Fibroblast of skin of abdomen (primary cell): ENCODE measurements at places on chromosomes 1 and 21.

- no peak for DNase-seq
These were observed 85.7 kb downstream of the TGFB2 start for GRCh38 chr1:218430822-218431221.

- DNase-seq: no peak
These were observed 164.6 kb upstream of the GJB5 start for GRCh38 chr1:34590211-34590623.

DNA sequence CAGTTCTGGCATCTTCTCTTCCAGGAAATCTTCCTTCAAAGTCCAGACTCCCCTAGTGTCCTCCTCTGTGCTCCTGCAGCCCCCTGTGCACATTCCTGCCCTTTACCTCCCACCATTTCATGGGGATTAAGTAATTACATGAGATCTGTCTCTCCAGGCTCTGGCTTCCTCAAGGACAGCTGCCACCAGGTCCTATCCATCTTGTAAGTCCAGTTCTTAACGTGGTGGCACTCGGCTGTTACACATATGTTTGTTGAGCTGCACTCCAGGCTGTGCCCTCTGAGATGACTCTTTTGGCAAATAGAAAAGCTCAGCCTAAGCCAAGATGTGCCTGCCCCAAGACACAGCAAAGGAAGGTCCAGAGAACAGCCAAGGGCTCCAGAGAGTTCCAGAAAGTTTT is 57.4 kb upstream of the CAMK1G start:
- no peak for DNase-seq

- no peak for DNase-seq
These were observed 11.5 kb downstream of the LRRN2 start for GRCh38 chr1:204673909-204674649.

DNA sequence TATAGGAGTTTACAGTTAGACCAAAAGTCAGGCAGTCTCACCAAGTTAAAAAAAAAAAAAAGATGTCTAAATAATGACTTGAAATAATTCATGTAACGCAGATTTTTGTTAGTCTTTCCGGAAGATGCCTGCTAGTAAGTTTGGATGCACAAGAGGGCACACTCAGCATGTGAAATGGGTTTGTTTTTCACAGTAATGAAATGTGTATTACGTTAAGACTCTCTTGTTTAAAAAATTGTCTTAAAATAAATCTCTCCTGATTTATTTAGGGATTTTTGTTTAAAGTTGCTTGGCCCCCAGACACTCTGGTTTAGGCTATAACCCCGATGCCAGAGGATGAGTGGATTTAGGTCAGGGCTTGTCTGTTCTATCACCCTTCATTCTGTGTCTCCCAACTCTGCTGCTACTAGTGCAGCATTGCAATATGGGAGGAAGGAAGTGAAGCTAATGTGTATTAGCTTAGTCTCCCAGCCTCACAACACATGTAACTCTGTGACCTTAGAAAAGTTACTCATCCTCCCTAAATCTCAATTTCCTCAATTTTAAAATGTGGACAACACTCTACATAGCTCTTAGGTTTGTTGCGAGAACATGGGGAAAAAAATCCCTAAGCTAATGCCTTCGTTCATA is 25.7 kb downstream of the CTH start:
- DNase-seq: peak; percentile 28

DNA sequence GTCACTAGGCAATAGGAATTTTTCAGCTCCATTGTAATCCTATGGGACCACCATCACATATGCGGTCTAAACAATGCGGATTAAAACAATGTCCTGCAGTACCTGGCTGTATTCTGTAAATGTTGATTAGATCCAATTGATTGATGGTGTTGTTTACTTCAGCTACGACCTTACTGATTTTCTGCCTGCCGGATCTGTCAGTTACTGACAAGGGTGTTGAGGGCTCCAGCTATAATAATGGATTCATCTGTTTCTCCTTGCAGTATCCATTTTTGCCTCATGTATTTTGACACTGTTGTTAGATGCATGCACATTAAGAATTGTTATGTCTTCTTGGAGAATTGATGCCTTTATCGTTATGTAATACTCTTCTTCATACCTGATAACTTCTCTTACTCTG is 39.0 kb downstream of the RAP1A start:
- DNase-seq: no peak

- DNase-seq: no peak
These were observed 20.3 kb upstream of the IFI16 start for GRCh38 chr1:158989424-158989823.

GRCh38 chr1:150066838-150067183 is 765 bp upstream of the VPS45 start:
- no peak for DNase-seq

DNA sequence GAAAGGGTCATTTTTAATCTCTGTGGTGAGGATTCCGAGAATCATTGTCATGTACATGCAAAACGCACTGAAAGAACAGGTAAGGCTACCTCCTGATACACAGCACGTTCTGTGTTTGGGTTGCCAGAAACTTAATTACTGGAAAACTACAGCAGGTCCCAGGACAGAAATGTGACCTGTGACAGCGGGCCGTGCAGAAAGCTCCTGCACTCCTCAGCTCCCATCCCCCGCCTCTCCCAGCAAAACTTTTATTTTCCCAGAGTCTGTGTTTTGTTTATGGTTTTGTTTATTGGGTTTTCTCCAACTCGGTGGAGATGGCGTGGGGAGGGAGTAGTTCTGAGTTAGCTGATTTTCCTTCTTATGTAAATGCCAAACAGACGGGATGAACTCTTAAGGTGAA is 44.7 kb downstream of the SLC44A3 start:
- no peak for DNase-seq

DNA sequence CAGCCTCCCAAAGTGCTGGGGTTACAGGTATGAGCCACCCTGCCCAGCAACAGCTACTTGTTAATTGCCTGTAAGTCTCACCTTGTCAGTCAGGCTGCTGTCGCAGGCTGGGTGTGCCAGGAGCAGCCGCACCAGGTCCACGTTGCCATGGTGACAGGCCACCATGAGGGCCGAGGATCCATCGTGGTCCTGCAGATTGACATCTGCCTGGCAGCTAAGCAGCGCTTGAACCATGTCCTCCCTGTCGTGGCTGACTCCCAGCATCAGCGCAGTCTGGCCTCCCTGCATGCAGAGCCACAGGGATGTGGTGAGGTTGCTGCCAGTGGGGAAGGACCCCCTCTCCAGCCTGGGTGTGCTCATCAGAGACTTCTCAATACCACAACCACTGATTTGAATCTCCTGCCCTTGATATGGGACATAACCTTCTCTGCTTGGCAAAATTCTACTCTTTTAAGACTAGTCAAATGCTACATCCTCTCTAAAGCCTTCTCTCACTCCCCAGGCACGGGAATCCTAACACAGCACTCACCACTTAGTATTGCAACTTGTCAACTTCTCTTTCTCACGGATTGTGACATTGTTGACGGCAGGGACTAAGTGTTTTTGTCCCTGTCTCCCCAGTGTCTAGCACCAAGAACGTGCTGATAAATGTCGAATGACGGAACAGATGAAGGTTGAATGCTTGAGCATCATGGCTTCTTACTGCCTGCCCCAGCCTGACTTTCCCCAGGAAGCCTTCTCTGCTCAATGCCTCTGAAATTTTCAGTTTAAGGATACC is 52.9 kb downstream of the L1TD1 start:
- no peak for DNase-seq

GRCh38 chr1:25875856-25876692 is 566 bp upstream of the PAQR7 start:
- DNase-seq: no peak

GRCh38 chr1:173867753-173868265 is at the start of gene GAS5:
Gene GAS5, minus strand, starts transcription at chr1:173867989.
- peak; percentile 100 for DNase-seq

DNA sequence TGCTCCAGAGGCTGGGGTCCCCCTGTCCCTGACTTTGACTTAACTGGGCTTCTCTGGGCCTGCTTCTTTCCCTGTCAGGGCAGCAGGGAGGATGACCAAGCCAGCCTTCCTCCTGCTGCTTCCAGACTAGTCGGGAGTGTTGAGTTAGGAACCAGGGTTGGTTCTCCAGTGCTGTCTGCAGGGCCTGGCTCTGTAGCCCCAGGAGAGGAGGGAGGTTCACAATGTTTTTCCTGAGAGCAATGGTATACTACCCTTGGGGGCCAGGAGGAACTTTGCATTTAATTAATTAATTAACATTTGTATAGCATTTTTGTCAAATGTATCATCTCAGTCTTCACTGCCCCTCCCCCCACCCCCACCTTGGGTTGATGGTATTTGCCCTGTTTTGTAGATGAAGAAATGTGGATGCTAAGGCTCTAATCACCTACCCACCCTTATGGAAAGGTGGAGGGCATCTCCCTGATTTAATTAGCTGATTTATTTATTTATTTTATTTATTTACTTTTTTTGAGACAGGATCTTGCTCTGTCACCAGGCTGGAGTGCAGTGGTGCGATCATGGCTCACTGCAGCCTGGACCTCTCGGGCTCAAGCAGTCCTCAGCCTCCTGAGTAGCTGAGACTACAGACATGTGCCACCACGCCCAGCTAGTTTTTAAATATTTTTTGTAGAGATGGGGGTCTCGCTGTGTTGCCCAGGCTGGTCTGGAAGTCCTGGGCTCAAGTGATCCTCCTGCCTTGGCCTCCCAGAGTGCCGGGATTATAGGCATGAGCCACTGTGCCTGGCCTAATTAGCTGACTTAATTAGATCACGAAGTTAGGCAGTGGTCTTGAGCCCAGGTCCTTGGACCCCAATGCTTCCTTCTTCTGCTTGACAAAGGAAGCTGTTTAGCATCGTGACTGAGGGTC is 6.6 kb downstream of the H6PD start:
- DNase-seq: no peak

DNA sequence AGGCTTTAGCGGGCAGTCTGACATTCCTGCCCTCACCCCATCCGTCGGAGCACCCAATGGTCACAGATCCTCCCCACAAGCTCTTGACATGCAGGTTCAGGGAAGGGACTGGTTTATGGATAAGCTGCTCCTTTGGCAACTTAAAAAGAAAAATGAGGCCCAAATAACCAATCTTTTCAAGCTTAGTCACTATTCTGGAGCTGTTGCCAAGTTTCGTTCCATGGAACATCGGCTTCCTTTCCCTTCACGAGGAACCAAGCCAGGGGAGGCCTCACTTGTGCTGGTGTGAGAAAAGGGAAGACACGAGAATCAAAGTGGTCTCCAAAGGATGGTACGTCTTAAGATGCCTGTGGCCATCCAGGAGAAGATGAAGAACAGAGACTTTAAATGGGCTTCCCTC is 46.1 kb upstream of the LPAR3 start:
- DNase-seq: peak; percentile 24

DNA sequence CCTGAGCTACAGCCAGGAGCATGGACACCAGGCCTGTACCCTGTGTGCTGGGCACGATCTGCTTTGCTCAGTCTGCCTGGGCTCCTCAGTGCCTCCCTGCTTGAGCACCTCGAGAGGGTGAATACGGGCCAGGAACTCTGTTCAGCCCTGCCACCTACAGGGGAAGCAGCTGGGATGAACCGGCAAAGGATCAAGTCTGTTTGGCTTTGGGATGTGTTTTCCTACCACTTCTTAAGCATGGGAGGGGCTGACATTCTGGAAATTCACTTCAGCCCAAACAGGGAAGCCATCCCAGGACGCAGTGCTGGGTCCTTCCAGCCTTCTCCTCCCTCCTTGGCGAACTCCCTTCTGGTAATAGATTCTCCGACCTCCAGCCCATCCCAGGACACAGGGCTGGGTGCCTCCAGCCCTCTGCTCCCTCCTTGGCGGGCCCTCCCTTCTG is 55.8 kb upstream of the SELENON start:
- peak; percentile 57 for DNase-seq

DNA sequence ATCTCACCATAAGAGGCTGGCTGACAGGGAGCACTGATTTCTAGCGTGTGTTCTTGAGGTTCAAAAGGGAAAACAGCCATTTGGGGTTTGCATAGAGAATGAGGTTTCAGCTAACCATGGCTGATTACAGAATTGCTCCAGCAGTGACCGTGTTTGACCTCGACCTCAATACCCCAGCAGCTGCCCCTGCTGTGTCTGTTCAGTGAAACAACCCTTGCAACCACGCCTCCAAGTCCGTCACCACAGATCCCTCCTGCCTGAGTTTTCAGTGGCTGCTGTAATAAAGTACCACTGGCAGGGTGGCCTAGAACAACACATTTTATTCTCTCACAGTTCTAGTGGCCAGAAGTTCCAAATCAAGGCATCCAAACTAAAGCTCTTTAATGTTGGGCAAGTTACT is 147.7 kb downstream of the HUNK start:
- DNase-seq: no peak

DNA sequence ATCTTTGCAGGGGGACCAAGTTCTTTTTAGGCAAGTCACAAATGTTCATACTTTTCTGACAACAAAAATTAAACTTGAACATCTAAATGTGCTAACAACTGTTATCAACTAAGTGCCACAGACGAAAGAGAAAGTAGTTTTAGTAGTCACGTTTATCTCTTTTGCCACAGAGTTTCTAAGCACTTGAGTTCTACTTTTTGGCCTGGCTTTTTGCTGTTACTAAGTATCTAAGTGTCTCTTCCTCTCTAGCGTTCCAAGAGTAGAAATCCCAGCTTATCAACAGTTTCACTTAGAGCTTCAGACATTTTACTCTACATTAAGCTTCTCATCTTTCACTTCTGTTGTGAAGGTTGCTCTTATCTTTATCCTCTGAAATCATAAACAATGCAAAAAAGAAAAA is 34.2 kb downstream of the GATAD2B start:
- DNase-seq: no peak

- no peak for DNase-seq
These were observed 27.6 kb downstream of the NMNAT2 start for GRCh38 chr1:183390561-183390960.

GRCh38 chr21:35801391-35801790 is 258.9 kb downstream of the SETD4 start:
- no peak for DNase-seq

DNA sequence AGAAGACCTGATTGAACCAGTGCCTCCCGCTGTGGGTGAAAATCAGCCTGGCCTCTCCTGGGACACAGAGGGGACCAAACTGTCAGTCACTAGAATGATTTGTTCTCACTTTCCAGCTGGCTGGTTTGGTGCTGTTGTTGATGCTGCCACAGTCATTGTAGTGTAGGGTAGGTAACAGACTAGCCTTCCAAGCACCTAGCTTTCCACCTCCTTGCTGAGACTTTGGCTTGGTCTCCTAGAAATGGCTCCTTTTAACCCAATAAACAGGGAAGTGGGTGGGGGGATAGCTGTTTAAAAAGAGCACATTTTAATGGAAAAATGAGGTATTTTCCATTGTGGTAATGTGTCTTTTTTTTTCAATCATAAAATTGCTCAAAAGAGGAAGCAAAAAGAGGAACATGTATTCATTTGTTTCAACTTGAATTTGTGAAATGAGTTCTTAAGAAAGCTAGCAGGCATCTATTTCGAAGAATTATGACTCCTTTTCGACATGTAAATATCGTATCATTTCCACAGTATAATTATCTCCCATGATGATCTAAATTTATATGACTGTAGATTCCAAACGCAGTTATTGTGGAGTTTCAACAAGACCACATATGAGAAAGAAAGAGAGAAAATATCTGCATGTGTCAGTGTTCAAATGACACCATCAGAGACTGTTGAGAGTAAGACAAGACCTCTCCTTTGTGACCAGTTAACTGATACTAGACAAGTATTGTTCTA is 190.1 kb downstream of the HLX start:
- no peak for DNase-seq

- DNase-seq: peak; percentile 83
These were observed 191.9 kb downstream of the AK5 start for GRCh38 chr1:77473690-77474089.

GRCh38 chr21:30491963-30492428 is at the start of gene KRTAP19-3:
Gene KRTAP19-3, minus strand, starts transcription at chr21:30492013. Its CDS starts 56 bp downstream, at chr21:30491957.
- no peak for DNase-seq

GRCh38 chr1:244759158-244759557 is 76.3 kb upstream of the COX20 start:
- no peak for DNase-seq

GRCh38 chr1:9875636-9876000 is 34.5 kb downstream of the CTNNBIP1 start:
- no peak for DNase-seq
